ENCODE measurements at places on chromosomes 16 and 17. TPM values are rescaled to one million over a fixed set of nuclear protein-coding genes. Genes with fewer than 3 reads are reported as not detected.

- DNase-seq = no peak
- no peaks in the 10 kb centered on the region for H3K4me1 ChIP-seq
- H3K27ac ChIP-seq = no peak overlapping the region
Observed at GRCh38 chr17:73768691-73769090, 124.4 kb upstream of the SDK2 start.

DNA sequence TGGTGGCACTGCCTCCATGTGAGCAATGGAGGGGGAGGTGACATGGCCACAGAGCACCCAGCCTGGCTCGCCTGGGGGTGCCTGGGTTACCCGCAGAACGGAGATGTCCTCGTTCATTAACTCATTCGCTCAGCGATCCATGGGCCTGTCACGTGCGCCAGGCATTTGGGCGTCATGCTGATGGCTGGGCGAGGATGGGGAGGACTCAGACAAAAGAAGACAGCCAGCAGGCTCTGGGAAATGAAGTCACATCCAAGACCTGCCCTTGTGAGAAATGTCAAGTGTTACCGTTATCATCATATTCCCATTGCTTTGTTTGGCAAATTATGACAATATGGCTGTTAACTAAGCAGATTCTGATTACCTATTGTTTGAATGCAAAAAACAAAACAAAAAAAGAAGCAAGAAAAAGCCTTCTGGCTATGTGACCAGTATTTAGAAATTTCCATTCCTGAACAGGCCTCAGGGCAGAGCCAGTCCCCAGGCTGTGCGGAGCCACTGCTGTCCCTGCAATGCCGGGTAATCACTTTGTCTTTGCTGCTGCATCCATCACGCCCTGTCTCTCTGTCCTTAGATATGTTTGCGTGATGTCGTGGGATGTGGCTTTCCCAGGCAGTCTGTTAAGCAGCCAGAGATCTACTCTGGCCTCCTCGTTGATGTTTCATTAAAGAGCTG is 57.9 kb downstream of the CMIP start:
- no peak overlapping the region for H3K4me3 ChIP-seq
- no peak overlapping the region for H3K27ac ChIP-seq
- no peaks in the 10 kb centered on the region for H3K36me3 ChIP-seq

The P2RX1 gene
- total RNA-seq = 0.24 TPM

The SAMD14 gene
- total RNA-seq = 51.4 TPM

DNA sequence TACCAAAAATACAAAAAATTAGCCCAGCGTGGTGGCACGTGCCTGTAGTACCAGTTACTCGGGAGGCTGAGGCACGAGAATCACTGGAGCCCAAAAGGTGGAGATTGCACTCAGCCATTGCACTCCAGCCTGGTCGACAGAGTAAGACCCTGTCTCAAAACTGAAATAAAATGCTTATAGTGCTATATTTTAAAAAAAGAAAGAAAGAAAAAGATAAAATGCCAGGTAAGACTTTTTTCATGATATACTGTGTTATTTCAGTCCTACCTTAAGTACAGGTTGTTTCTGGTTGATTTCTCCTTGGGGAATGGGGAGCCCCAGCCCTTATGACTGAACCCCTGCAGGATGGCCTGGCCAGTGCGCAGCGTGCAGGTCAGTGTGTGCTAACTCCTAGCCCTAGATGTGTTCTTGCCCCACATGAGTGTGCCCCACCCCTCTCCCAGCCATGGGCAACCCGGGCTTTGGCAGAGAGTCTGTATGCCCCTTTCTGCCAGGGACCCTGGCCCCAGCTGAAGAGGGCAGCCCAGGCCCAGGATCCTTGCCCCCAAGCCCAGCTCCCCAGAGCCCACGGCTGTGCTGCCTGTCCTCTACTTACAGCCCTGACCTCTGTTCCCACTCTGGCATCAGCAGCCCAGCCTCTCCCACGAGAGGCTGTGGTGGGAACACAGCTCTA is 1.3 kb downstream of the CNGB1 start:
- no peak for DNase-seq
- H3K4me3 ChIP-seq = no peak overlapping the region
- H3K36me3 ChIP-seq = no peaks in the 10 kb centered on the region
- no peaks in the 10 kb centered on the region for H3K4me1 ChIP-seq
- H3K27me3 ChIP-seq = no peaks in the 10 kb centered on the region
- no peak overlapping the region for H3K27ac ChIP-seq

GRCh38 chr16:12081048-12081404 is 104.5 kb downstream of the SNX29 start:
- H3K36me3 ChIP-seq = no peaks in the 10 kb centered on the region
- no peak overlapping the region for H3K27ac ChIP-seq
- H3K4me1 ChIP-seq = no peaks in the 10 kb centered on the region
- no peak overlapping the region for H3K4me3 ChIP-seq
- no peaks in the 10 kb centered on the region for H3K27me3 ChIP-seq

DNA sequence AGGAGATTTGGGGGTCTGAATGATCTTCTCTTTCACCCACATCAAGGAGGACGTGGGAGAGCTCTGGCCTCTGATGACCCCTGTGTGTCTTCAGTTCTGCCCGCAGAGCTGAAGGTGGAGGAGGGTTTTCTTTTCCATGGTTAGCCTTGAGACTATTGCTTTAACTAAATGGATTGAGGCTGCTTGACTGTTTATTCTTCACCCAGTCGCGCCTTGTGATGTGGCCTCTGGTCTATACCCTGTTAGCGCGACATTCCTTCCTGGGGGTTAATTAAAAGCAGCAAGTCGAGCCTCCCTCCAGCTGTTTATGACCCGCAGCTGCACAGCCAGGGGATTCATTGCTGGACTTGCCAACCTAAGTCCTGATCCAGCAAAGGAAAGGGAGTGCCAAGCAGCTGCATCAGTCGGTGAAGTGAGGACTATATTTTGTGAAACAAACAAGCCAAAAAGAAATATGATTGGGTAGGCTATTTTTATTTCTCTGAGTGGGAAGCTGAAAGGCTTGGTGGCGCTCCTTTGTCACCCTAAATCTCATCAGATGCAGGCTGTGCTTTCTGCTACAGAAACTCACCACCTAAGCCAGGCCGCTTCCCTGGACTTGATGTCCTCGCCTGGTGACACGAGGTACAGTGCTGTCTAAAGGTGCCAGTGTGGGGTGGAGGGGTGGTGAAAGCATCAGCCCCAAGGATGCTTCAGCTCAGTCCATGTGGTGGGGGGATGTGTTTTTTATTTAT is 11.0 kb upstream of the SEC14L1 start:
- H3K27ac ChIP-seq = no peak overlapping the region
- H3K4me1 ChIP-seq = no peaks in the 10 kb centered on the region
- no peaks in the 10 kb centered on the region for H3K36me3 ChIP-seq
- no peaks in the 10 kb centered on the region for H3K27me3 ChIP-seq
- H3K4me3 ChIP-seq = no peak overlapping the region

DNA sequence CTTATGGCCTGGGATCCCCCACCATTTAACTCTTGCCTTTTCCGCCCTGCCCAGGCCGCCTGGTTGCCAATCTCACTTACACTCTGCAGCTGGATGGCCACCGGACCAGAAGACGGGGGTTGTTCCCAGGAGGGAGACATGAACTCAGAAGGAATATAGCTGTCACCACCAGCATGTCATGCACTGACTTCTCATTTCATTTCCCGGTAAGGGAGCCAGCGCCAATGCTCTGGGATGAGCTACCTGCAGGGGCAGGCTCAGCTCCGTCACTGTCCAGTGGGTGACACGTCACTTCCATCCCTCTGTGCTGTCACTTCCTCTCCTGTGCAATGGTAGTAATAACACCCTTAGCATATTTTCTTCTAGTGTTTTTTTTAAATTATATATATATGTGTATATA is 26.7 kb downstream of the ITGAL start:
- H3K4me3 ChIP-seq = no peak overlapping the region
- H3K4me1 ChIP-seq = no peaks in the 10 kb centered on the region
- H3K36me3 ChIP-seq = no peaks in the 10 kb centered on the region
- H3K27ac ChIP-seq = no peak overlapping the region
- DNase-seq = no peak
- H3K27me3 ChIP-seq = no peaks in the 10 kb centered on the region

DNA sequence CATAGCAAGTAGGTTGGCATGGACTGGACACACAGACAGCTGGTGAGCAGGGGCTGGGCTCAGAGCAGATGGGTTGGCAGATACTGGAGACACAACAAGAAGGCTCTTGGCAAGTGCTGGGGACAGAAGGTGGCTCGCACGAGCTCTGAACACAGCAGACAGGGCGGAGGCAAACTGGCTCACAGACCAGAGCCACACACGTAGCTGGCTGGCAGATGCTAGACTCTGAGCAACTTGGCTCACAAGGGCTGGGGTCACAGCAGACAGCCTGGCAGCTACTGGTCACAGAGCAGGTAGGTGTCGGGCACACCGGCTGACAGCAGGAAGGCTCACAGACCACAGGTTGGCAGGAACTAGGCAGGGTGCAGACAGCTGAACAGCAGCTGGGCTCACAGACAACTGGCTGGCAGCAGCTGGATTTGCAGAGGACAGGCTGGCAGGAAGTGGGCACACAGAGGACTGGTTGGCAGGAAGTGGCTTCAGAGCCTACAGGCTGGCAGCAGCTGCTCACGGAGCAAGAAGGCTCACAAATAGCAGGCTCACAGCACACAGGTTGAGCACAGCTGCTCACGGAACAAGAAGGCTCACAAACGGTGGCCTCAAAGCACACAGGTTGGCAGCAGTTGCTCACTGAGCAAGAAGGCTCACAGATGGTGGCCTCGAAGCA is 725 bp downstream of the KRTAP16-1 start:
- H3K36me3 ChIP-seq = no peaks in the 10 kb centered on the region
- no peak overlapping the region for H3K4me3 ChIP-seq
- H3K4me1 ChIP-seq = no peaks in the 10 kb centered on the region
- no peaks in the 10 kb centered on the region for H3K27me3 ChIP-seq

DNA sequence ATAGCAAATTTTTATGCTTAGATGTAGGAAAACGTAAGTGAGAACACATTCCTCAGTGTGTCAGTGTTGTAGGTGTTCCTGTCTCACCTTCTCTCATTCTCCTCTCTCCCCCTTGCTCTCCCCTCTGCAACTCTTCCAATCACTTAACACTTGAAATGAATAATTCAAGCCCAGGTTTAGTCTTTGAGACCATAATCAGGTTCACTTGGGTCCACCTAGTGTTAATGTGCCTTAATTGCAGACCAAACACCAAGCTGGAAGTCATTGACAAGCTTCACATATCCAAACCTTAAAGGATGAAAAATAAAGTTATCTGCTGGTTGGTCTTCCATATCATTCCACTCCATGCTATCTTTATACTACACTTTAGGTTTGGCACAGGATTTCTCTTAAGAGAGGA is 37.0 kb downstream of the STXBP4 start:
- H3K4me1 ChIP-seq = no peaks in the 10 kb centered on the region
- H3K4me3 ChIP-seq = no peak overlapping the region
- no peaks in the 10 kb centered on the region for H3K36me3 ChIP-seq
- DNase-seq = peak; percentile 51
- H3K27ac ChIP-seq = no peak overlapping the region

The PDIA2 gene
- 0.46 TPM for total RNA-seq
